ENCODE measurements at places on chromosomes 7 and 10.

- no peak for DNase-seq
These were observed 17.0 kb downstream of the CPA4 start for GRCh38 chr7:130309986-130310385.

DNA sequence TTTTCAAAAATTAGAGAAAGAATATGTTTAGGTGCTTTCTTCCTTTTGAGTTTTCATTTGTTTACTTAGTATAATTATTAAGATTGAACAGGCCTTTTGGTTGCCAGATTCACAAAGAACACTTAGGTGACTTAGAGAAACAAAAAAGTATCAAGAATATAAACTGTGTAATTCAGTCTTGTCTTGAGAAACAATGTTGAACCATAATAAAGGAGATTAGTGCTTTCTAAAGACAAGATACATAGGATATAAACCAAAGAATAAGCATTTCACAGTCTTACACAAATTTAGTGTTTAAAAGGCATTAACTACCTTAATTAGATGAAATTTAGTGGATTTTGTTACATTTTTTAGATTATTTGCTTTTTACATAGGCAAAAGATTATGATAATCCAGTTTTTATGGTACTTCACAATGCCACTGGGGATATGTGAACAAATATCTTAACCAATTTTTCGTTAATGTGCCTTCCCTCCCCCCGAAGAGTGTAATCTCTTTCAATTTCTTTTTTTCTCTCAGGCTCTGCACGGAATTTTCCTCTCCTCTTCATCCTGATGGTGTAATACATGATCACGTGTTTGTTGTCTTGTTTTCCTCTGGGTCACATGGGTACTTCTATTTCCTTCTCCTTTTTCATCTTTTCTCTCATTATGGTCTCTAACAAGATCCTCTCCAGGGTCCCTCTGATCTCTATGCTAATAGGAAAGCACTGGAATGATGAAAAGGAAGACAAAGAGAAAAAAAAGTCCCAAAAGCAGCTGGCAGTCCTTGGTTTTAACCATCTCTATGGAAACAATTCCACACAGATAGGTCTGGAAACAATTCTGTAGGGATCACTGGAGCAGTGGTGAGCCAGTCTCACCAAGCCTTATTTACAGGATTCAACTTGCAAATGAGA, 3.7 kb upstream of the HNRNPH3 start:
- DNase-seq: no peak

DNA sequence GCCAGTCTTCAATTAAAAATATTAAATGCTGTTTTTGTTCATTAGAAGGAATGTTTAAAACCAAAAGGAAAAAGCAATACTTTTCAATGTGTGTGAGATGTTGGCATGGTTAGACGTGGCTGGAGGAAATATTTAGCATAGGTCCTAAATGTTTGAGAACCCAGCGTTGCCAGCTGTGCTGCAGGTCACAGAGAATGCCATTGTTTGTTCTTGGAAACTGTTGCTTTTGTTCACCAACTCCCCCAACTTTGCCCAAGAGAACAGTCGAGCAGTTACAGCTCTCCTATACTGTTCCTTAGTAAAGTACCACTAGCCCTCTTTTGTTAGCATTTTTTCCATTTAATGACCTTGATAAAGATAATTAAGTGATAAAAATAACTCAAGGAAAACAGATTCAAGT, 44.5 kb upstream of the ELMO1 start:
- DNase-seq: no peak

DNA sequence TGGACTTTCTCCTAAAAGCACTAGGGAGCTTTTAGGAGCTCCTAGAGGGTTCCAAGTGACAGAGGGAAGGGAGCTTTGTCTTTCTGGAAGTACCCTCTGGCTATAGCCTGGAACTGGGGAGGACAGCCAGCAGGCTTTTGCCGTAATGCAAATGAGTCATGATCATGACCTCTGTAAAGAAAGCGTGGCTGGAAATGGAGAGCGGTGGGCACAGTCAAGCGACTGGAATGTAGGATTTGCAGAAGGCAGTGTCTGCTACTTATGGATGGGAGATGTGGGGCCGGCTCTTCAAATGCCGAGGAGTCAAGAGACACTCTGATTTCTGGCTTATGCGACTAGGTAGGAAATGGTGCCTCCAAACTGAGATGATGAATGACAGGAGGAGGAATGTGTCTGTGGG, 34.6 kb upstream of the PLPP4 start:
- no peak for DNase-seq

GRCh38 chr7:81725812-81726127, 44.1 kb downstream of the HGF start:
- DNase-seq: no peak

DNA sequence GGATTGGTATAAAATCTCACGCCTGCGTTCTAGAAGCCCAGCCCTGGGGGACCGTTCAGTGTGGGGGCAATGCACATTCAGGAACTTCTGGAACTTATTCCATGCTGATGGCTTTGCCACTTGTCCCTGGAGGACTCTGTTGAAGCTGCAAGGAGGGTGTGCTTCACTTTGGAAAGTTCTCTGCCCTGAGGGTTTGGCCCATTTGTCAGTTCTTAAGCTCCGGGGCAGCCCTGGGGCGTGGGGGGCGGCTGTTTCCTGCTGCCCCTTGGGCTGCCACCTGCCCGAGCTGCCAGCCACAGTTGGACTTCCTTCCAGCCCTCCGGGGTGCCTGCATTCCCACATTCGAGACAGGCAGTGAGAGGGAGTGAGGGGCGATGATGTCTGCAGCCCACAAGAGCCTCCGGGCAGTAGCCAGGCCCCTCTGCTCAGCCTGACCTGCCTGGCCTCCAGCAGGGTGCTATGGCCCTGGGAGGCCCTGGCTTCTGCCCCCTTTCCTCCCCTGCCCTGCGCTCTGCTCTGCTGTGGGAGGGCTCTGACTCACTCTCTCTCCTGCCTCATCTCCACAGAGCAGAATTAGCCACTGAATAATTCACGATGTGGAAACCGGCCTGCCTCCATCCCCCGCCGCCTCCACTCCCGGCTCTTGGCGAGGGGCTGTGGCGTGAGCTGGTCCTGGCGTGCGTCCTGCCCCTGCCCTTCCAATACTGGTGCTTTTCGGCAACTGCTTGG, 1.9 kb downstream of the TTYH3 start:
- DNase-seq: no peak

GRCh38 chr7:149284850-149285585, 23.0 kb downstream of the ZNF783 start:
- DNase-seq: peak; percentile 99

Measured in naive thymus-derived CD8-positive, alpha-beta T cell (primary cell).